ENCODE measurements at places on chromosomes 5 and 9.

DNA sequence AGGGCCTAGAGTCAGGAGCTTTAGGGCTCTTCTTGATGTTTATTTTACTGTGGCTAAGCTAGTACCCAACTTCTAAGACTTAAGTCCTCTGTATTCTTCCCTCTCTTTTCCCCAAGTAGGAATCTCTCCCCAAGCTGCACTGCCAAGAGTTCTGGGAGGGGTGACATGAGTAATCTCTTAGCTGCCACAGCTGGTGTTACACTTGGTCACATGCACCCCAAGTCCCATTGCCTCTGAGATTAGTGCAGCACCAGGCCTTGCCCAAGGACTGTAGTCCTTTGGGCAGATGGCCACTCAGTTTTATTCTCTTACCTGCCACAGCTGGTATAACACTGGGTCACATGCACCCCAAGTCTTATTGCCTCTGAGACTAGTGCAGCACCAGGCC is 114.7 kb upstream of the RIOK2 start:
- no peak for DNase-seq

DNA sequence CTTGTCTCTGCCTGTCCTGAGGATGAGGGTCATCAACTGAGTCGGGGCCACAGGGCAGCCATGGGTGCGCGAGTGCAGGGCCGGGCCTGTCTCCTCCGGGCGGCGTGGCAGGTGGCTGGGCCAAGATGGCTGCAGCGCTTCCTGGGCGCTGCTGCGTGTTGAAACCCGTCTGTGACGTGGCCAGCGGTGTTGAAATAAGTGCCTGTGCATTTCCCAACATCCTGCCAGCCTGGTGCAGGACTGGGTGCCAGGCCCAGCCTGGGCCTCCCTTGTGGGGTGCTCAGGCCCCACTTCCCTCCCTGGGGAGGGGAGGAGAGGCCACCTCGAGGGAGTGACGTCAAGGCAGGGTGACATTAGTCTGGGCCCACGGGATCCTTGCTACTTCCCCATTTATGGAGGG is 45.5 kb downstream of the RXRA start:
- DNase-seq, result no peak

- no peak for DNase-seq
These were observed 67.3 kb upstream of the CDH18 start for GRCh38 chr5:20055301-20055700.

GRCh38 chr5:179969110-179969509 is 61.4 kb upstream of the TBC1D9B start:
- DNase-seq, result no peak

DNA sequence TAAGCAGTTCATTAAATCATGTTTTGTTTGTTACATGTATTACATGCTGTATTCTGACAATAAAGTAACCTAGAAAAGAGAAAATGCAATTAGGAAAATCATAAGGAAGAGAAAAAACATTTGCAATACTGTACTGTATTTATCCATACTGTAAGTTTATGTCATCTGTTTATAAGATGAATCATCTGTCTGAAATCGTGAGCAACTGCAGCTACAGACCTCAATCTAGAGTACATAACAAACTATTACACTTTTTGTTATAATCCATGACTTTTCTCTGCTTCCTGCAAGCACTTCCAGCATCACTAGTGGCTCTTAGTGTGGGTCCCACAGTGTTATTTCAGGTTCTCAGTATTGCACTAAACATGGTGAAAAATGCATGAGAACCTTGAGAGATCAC is 144.4 kb upstream of the NR4A3 start:
- no peak for DNase-seq

DNA sequence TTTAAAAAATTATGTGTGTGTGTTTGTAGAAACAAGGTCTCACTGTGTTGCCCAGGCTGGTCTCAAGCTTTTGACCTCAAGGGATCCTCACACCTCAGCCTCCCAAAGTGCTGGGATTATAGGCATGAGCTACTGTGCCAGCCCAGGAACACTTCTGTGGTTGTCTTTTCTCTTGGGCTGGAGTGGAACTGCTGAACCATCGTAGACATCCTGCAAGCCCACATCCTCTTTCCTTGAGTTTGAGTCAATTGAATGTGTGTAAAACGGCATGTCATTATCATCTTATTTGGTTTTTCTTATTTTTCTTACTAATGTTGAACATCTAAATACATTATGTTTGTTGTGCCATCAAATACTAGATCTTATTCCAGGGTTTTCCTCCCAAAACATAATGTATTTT is 40.0 kb downstream of the EHMT1 start:
- no peak for DNase-seq

DNA sequence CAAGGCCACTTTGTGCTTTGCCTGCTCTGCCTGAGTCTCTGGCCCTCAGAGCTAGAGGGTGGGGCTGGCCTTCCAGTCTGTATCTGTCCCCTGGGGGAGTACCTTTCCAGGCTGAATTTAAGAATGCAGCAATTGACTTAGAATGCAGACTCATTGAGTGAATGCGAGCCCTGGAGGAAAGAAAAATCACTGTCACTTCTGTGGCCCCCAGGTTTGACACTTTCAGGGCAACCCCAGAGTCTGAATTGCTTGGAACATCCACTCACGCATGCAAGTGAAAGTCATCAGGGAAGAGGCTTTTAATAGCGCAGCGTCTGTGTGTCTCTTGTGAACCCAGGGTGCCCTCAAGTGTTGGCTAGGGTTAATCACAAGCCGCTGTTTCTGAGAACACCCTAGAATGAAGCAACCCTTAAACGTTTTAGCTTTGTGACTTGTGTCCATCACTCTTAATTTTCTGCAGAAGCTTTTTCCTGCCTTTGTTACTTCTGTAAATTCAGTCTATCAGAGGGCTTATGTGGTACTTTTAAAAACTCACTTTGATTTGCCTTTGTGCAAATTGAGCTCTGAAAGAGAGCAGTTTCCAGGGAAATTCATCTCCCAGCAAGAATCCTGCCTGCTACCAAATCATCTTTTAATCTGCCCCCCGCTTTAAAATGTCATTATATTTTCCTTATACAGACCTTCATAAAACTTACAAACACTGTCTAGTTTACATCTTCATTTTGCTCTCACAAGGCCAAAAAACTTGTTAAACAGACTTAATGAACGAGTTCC is 146.8 kb upstream of the IQGAP2 start:
- DNase-seq, result peak; percentile 32

GRCh38 chr5:15585128-15585527 is 85.1 kb downstream of the FBXL7 start:
- DNase-seq, result no peak

DNA sequence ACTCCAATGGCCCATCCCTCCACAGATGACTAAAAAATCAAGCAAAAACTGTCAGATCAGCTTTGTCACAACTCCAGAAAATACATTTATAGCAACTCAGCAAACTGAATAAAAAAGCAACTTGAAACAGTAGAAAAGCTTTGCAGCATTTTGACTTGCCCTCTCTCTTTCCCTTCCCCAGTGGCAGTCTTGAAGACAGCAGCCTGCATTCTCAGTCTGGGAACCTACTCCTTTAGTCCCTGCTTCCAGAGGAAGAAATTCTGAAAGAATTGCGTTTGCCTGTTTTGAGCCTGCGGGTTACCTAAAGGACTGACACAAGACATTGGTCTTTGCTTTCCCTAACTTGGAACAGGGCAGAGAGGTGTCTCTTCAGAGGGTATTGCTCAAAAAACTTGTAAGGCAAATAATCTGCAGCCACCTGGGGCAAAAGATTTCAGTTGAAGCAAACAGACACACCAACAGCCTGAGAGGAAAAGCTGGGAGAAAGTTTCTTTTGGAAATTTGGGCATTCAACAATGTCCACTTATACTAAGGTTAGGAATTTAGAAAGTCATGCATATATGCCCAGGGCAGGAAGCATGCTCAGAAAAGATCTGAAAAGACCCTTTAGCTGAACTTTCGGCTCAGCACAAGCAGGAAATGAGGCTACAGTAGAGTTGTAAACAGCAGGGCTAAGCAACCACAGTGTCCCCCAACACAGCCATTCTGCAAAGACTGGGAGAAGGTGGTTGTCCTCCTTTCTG is 15.2 kb upstream of the SLC35D2 start:
- DNase-seq, result no peak

GRCh38 chr5:112653638-112654205 is 84.0 kb upstream of the APC start:
- DNase-seq, result no peak

DNA sequence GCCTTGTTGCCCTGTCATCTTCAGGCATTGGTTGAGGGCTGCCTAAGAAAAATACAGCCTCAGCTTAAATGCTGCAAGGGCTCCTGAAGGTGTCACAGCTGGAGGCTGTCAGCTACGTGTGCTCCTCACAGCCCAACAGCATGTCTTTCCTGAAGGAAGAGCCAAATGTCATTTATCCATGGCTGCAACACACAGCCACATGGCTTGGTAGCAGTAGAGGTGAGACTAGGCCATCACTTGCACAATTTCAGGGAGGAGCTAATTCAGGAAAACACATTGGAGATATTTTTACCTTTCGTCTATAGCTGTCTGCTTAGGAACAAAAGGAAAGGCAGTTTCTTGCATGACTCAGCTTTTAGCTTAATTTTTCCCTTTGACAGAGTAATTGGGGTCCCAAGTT is 260.7 kb downstream of the SYK start:
- no peak for DNase-seq

GRCh38 chr9:133959171-133959570 is 33.0 kb downstream of the VAV2 start:
- DNase-seq, result no peak

DNA sequence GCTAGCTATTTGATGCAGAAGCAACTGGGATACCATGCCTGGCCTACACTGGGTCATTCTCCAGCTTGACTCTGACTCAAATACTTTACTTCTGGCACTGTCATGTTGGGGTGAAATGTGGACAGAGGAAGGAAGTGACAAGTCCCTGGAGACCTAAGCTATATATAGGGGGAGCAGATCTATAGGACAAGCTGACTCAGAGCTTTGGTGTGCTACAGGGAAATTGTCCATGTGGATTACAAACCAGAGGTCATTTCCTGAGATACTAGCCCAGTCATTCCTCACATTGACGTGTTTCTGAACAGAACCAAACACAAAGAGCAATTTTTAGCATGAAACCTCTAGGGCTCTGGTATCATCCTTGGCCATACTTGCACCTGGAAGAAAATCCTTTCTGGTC is 531.6 kb upstream of the CLINT1 start:
- no peak for DNase-seq

- no peak for DNase-seq
These were observed 2.3 kb downstream of the VAV2 start for GRCh38 chr9:133989625-133990365.

GRCh38 chr9:84297162-84297821 is 43.3 kb downstream of the SLC28A3 start:
- no peak for DNase-seq

DNA sequence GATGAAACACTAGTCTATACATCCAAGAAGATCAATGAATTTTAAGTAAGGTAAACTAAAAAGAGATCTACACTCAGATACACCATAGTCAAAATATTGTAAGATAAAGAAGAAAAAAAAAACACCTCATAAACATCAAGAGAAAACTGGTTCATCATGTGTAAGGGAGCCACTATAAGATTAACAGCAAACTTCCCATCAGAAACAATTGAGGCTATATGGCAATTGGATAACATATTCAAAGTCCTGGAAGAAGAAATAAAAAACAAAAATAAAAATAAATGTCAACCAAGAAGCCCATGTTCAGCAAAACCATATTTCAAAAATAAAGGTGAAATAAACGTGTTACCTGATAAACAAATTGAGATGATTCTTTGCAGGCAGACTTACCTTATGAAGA is 3.6 kb downstream of the OR13C8 start:
- DNase-seq, result no peak

DNA sequence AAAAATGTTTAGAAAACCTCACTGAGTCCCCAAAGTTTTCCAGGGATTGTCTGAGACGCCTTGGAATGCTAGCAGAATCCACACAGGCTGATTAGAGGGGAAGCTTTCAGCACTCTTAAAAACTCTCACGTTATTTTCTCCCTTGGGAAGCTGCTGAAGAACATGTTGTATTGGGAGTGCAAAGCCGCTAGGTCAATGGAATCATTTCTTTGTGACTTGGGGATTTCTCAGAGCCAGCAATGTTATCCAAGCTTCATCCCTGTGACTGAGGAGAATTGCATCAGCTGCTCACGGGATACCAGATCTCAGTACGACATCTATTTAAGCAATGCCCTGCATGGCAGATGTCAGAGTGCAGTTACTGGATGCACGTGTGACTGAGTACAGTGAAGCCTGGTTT is 426.4 kb upstream of the MPDZ start:
- DNase-seq, result no peak

DNA sequence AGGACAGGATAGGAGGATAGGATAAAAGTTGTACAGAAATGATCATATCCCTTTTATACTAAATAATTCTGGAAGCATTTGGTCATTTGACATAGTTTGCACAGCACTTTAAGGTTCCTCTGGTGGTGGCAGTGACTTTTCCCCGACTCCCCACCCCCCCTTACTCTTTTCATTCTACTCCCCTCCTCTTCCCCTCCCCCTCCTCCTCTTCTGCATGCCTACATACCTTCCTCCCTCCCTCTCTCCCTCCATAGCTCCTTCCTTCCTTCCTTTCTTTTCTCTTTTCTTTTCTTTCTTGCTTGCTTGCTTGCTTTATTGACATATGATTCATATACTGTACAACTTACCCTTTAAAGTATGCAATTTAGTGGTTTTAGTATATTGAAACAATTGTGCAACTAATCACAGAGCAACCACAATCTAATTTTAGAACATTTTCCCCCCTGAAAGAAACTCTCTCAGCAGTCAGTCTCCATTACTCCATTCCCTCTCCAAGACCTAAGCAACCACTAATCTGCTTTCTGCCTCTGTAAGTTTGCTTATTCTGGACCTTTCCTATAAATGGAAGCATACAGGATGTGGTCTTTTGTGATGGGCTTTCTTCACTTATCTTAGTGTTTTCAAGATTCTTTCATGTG is 159.0 kb downstream of the HACD4 start:
- DNase-seq, result no peak

- no peak for DNase-seq
These were observed 52.1 kb downstream of the NSG2 start for GRCh38 chr5:174097486-174098185.

- no peak for DNase-seq
These were observed 455.1 kb upstream of the RGMB start for GRCh38 chr5:98318386-98318785.

DNA sequence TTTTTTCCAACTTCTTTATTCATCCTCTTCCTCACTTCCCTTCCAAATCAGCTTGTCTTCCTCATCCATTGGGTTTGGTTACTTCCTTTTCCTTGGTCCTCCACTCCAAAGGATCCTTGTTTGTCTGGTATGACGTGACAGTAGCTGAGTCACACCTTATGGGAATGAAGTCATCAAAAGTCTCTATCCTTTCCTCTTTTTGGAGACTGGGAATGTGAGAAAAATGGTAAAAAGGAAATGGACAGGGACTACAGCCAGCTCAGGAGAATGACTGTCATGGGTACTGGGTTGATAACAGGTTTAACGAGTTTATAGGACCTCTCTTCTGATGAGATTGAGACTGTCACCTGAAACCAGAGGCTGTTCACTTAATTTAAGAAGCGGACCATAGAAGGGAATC is 76.2 kb upstream of the MYO10 start:
- no peak for DNase-seq

DNA sequence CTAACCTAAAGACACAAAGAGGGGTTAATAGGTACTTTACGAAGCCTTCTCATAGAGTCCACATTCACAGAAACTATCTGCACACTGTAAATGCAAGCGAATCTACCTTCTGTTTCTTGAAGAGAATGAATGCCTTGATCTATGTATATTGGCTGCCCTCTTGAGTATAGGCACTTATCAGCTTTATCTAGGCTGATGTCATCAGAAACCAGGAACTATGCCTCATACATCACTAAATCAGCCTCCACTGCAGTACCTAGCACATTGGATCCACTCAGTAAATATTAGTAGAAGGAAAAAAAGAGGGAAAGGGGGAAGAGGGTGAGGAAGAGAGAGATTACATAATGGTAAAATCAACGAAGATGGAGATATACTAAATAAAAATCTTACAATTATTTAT is 477.1 kb downstream of the CAAP1 start:
- no peak for DNase-seq
